Occipital lobe (tissue), 3 donors: ENCODE measurements at places on chromosomes 6 and 20. TPM values are rescaled to one million over a fixed set of nuclear protein-coding genes. Genes with fewer than 3 reads are reported as not detected.

MEP1A gene
- not detected for total RNA-seq

- DNase-seq: peak; percentile 67
These were observed 207.1 kb downstream of the PREX1 start for GRCh38 chr20:48620507-48621375.

GRCh38 chr6:49782293-49782692 is 4.8 kb downstream of the PGK2 start:
- no peak for DNase-seq

GRCh38 chr6:10426781-10427279 is 12.0 kb upstream of the TFAP2A start:
- DNase-seq: no peak

DNA sequence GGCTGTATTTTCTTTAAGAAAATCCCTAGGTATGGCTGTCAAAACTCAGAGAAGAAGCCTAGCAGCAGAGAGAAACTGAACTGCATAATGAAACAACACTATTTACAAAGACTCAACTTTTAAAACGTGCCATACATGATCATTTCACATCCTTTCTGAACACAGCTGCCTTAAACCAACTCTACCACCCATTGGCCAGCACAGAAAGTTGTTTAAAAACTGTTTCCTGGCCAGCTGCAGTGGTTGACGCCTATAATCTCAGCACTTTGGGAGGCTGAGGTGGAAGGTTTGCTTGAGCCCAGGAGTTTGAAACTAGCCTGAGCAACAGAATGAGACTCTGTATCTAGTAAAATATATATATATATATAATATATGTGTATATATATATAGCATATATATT is 336.4 kb upstream of the SOX4 start:
- no peak for DNase-seq
